ENCODE measurements at places on chromosomes 2 and 18. TPM values are rescaled to one million over a fixed set of nuclear protein-coding genes. Genes with fewer than 3 reads are reported as not detected.

DNA sequence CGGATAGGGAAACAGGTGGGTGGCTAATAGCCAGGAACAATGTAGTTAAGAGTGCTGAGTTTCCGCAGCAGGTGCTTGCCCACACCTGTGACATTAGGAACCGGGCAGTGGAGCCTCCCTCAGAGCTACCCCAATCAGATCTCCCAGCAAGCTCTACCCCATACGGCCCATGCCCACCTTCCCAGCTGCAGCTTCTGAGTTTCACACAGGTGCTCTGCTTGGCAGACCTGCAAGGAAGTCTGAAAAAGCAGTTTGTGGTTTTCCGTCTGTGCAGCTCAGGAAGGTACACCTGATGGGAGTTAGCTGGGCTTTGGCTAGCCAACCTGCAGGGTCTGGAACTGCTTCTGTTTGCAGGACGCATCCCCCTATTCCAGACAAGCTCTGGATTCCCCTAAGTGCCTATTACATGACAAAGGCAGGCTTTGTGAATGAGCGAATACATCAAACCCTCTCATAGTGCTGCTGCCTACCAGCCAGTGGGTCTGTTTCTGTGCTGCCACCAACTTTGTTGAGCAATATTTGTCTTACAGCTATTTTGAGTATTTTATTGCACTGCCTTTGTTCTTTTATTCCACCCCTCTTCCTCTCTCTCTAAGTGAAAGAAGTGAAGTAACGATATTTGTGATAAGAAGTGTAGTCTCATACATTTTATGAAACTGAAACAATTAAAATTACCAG lies 24.7 kb upstream of the CEP68 start:
- DNase-seq = no peak

DNA sequence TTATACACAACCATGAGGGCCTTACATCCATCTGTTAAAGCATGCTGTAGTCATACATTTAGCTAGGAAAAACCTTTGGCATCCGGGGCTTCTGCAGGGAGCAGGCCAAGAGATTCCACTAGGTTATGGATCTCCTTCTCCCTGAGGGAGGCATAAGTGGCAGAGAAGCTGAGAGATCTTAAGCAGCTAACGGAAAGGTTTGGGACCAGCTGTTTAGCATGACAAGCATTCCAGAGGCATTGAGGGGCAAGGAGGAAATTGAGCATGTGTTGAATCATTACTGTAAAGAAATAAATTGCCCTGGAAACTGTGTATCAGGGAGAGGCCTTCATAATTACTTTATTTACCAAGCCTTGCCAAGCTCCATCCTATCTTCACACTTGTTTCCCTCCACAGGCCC lies 643.1 kb downstream of the CNTNAP5 start:
- DNase-seq = no peak

DNA sequence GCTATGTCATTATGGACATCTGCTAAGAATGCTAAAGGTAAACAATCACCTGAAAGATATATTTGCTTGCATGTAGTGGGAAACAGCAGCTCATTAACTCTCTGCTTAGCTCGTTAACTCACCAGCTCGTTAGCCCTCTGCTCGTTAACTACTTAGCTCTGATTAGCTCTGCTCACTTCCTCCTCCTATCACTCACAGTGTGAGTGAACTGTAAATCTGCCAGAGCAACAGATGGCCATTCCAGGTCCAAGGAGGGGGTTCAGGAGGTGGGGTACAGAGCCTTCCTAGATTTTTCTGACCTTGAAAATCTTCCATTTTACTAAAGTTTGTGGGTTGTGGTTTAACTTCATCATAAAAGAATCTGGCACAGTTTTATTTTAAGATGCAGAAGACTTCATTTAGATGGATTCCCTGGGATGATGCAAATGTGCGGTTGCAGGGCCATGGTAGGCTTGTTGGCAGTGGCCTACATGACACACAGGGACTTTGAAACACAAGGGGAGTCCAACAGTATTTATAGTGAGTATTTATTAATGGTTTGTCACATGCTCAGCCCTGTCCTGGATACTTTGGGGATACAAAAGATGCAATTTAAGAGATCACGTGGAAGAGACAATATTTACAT lies 1633.7 kb upstream of the CELF4 start:
- DNase-seq = no peak

- no peak for DNase-seq
Observed at GRCh38 chr2:155633887-155634570, 698.5 kb downstream of the NR4A2 start.

GRCh38 chr2:55431982-55432627 lies 12.4 kb upstream of the CCDC88A start:
- DNase-seq = no peak

DNA sequence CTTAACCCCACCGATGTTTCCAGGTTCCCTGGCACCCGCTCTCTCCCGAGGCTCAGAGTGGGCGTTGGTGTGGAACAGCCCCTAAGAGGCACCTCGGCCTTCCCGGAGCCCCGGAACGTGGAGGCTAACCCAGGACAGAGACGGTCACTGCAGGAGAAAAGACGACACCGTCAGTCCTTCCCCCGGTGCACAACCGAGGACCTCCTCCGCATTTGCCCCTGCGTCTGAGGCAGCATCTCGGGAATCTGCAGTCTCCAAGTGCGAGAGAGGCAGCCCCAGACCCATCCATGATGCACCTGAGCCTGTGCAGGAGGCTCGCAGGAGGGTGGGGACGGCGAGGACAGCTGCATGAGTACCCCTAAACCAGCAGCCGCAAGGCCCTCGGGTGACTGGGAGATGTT lies 204.9 kb upstream of the SALL3 start:
- no peak for DNase-seq

- DNase-seq = no peak
Observed at GRCh38 chr2:61988462-61989366, 83.2 kb downstream of the COMMD1 start.

DNA sequence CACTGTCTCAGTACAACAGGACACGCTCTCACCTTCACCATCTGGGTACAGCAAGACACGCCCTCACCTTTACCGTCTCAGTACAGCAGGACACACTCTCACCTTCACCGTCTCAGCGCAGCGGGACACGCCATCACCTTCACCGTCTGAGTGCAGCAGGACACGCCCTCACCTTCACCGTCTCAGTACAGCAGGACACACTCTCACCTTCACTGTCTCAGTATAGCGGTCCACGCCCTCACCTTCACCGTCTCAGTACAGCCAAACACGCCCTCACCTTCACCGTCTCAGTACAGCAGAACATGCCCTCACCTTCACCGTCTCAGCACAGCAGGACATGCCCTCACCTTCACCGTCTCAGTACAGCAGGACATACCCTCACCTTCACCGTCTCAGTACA lies 109.9 kb upstream of the CTDP1 start:
- peak; percentile 50 for DNase-seq

DNA sequence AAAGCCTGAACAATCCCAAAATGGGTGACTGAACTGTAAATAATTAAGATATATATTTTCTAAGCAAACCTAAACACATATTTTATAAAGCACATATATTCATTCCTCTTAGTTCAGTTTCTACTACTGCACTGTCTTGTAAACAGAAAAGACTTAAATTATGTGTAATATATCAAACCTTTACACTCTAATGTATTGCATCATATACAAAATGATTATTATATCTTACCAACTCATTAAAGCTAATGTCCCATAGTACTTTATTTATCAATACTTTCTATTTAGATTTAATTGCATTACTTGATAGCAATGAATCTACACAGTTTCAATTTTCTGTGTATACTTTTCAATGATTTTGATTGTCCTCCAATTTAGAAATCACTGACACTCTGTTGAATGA lies 111.0 kb downstream of the TMEM247 start:
- no peak for DNase-seq

- DNase-seq = no peak
Observed at GRCh38 chr2:64214281-64215115, 70.3 kb upstream of the PELI1 start.

ACOXL gene
- 8.9 TPM for total RNA-seq

UGT1A8 gene
- not detected for total RNA-seq

SCN2A gene
- total RNA-seq = 0.23 TPM

GAD1 gene
- total RNA-seq = 10.5 TPM
